ENCODE measurements at places on chromosomes 7 and 10. TPM values are rescaled to one million over a fixed set of nuclear protein-coding genes. Genes with fewer than 3 reads are reported as not detected.
A peak's percentile ranks its signal among the peaks of the same experiment; 100 is the strongest.

- no peaks in the 10 kb centered on the region for H3K36me3 ChIP-seq
- no peak for DNase-seq
- peaks cover 14% of the 10 kb centered on the region for H3K4me1 ChIP-seq
These were observed 32.0 kb downstream of the NUB1 start for GRCh38 chr7:151373599-151373998.

- H3K27ac ChIP-seq: no peak overlapping the region
- H3K36me3 ChIP-seq: no peaks in the 10 kb centered on the region
These were observed 9.8 kb upstream of the MAFK start for GRCh38 chr7:1520539-1521234.

DNA sequence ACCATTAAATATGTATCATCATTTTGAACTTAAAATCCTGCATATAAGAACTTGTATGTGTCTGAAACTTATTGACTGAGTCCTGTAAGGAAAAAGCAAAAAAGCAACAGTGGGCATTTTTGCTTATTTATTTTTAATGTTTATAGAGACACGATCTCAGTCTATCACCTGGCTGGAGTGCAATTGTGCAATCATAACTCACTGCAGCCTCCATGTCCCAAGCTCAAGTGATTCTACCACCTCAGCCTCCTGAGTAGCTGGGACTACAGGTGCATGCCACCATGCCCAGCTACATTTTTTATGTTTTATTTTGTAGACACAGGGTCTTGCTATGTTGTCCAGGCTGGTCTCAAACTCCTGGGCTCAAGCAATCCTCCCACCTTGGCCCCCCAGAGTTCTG is 32.2 kb downstream of the MYL10 start:
- no peak overlapping the region for H3K27ac ChIP-seq
- no peaks in the 10 kb centered on the region for H3K36me3 ChIP-seq
- H3K4me3 ChIP-seq: no peak overlapping the region
- no peak for DNase-seq
- peaks cover 1% of the 10 kb centered on the region for H3K27me3 ChIP-seq

DNA sequence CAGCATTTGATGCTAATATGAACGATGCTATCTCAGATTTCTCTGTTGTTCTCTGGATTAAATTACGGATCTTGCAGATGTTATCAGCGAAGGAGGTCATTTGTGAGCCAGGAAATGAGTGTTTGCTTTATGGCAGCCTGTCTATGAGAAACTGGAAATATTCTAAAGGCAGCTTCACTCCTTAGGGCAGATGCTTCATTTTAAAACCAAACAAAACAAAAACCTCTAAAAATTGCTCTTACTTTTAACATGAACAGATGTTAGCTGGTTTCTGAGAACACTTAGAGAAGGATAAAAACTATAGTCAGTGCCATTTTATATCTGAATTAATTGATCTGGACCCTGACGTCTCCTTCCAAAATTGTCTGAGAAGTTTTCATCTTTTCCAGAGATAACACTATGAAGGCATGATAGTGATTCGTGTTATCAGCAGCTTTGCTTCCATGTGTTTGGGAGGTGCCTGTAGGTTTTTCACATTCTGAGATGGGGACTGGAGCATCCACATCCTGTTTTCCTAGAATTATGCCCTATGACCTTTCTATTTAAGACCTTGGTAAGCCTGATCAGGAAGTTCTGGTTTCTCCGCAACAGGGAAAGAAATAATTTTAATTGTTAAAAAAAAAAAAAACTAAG is 53.1 kb downstream of the CPED1 start:
- no peak overlapping the region for H3K4me3 ChIP-seq
- no peak for DNase-seq
- no peak overlapping the region for H3K27ac ChIP-seq

DNA sequence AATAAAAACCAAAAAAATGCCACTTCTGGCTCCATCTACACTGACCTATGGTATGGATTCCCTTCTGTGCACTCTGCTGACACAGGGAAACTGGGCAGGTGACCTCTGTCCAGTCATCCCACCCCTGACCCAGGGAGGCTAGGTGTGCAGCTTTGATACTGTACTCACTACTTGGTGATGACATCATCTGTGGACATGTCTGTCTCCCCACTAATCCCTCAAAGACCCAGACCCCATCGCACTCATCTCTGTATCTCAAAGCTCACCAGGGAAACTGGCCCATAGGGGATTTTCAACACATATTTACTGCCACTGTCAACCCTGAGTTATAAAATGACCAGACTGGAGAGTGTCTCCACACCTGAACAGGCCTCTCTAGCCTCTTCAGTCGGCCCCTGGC is 10.6 kb downstream of the SGMS1 start:
- H3K36me3 ChIP-seq: no peaks in the 10 kb centered on the region
- H3K27ac ChIP-seq: no peak overlapping the region
- H3K4me1 ChIP-seq: peaks cover 10% of the 10 kb centered on the region
- DNase-seq: no peak
- H3K4me3 ChIP-seq: no peak overlapping the region

DNA sequence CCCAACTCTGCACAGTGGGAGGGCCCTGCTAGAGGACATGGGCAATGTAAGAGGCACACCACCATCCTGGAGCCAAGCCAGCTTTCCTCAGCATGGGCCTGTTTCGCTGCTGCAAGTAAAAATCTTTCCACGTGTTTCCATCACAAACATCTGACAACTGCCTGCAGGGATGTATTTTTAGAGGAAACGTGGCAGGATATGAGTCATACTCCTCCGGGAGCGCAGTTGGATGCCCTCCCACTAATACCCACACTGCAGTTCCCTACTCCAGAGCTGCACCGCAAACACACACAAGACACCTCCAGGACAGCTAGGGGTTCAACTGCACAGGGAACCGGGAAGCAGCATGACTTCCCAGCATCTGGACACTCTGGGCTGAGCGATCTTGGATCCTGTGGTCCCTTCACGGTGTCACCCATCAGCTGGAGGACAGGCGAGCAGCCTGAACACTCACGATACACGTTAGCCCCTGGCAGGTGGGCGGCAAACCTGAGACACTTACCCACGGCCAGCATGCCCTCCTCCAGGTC is 26.1 kb downstream of the PLAC9 start:
- no peak overlapping the region for H3K4me3 ChIP-seq
- peaks cover 6% of the 10 kb centered on the region for H3K4me1 ChIP-seq
- no peak for DNase-seq
- no peak overlapping the region for H3K27ac ChIP-seq
- no peaks in the 10 kb centered on the region for H3K36me3 ChIP-seq

DNA sequence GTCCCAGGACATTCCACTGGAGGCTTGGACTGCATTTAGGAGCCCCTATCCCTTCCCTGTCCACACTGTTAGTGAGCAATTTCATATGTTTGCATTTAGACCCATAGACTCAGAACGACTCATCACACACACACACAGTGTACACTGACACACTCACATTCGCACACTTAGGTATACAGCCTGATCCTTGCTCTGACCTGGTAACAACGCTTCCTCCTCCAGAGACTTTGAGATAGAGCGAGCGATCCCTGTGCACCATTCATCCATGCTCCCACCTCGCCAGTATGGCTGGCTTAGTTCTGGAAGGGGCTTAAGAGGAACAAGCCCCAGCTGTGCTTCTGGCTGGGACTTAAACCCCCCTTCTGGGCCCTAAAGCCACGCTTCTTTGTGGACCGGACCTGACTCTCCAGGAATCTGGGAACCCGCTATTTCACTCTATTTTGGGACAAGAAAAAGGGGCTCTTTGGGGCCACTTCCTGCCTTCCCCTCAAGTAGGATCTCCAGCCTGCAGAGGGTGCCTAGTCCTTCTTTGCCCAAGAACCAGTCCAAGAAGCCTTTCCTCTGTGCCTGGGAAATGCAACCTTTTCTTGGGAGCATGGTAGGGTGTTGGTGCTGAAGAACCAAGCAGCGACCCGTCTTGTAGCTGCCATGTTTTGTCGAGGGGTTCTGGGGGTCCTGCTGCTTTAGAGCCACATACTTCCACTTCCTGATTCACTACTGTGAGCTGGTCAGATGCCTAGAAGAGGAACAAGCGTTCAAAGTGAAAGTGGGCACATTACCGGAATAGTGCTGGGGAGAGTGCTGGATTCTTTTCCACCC is 1.1 kb upstream of the HOXA13 start:
- H3K27ac ChIP-seq: no peak overlapping the region
- no peaks in the 10 kb centered on the region for H3K36me3 ChIP-seq
- DNase-seq: peak; percentile 49
- H3K4me3 ChIP-seq: no peak overlapping the region
- H3K27me3 ChIP-seq: peaks cover 100% of the 10 kb centered on the region
- H3K4me1 ChIP-seq: no peaks in the 10 kb centered on the region

DNA sequence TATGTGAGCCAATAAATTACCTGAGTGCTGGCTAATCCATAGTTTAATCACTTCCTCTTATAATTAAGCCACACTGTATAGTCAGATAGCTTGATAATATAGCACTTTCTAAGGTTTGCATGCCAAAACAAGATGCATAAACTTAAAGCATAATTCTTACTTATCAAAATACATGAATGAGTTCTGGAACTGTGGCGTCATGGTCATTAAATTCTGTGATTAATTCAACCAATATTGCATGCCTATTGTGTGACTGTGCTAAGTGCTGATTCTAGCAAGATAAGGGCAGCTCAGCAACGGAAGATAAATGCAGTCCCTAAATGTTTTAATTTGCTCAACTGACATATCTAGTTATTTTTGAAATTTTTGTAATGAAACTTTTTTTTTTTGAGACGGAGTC is 29.7 kb downstream of the HOXA1 start:
- H3K4me3 ChIP-seq: no peak overlapping the region
- DNase-seq: no peak
- H3K4me1 ChIP-seq: no peaks in the 10 kb centered on the region
- H3K36me3 ChIP-seq: no peaks in the 10 kb centered on the region

DNA sequence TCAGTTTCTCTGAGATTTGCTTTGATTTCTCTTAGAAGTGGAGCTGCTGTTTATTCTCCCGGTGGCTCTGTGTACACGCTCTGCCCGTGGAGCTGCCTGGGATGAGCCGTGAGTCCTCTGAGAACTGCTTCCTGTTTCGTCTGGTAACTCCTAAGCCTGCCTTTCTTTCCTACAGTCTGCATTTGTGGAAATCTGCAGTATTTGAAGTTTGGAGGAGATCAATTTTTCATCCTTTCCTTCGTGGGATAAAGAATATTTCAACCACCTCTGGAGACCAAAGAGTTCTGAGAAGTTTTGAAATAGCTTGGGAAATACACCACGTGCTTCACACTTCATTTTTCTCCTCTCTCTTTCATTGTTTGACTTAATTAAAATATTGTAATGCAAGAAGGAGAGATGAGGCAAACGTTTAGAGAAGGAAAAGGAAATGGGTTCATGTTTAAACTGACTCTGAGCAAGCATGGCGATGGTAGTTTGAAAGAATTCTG is 311.9 kb downstream of the LRMDA start:
- no peaks in the 10 kb centered on the region for H3K36me3 ChIP-seq
- H3K27ac ChIP-seq: no peak overlapping the region
- H3K27me3 ChIP-seq: no peaks in the 10 kb centered on the region
- no peak for DNase-seq

DNA sequence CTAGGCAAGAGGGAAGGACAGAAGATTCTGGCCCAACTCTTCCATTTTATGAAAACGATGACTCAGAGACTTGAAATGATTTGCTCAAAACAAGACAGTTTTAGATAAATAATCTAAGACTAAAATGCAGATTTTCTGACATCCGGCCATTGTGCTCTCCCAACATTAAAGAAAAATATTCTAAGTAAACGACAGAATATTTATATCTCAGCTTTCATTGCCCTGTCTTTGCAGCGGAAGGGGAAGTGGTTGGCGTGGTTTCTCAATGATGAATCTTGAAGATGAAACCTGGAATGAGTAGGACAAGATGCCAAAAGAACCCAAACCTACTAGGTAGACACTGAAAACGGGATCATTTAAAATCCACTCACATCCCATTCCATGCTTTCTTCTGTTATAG is 28.9 kb upstream of the NPY start:
- H3K4me3 ChIP-seq: no peak overlapping the region
- H3K27ac ChIP-seq: no peak overlapping the region
- H3K4me1 ChIP-seq: no peaks in the 10 kb centered on the region
- no peaks in the 10 kb centered on the region for H3K36me3 ChIP-seq
- H3K27me3 ChIP-seq: no peaks in the 10 kb centered on the region

GRCh38 chr7:142867097-142867378 is 12.2 kb downstream of the EPHB6 start:
- no peaks in the 10 kb centered on the region for H3K4me1 ChIP-seq
- no peaks in the 10 kb centered on the region for H3K36me3 ChIP-seq
- H3K27ac ChIP-seq: no peak overlapping the region
- DNase-seq: no peak

DNA sequence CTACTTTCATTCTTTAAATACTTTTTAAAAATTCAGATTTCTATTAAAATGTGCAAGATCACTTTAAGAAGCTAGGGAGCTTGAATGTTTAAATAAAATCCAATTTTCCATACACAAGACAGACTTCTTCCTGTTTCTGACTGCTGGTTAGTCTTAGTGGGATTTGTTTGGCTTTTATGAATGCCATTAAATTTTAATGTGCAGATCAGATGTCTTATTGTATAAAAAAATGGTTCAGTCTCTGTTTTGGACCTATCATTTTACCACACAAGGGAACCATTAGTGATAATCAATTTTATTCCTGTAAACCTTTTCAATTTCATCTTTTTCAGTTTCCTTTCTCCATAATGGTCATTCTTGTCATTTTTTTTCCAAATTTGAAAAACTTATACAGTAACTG is 63.2 kb downstream of the VCL start:
- H3K27me3 ChIP-seq: no peaks in the 10 kb centered on the region
- DNase-seq: no peak
- H3K36me3 ChIP-seq: no peaks in the 10 kb centered on the region
- no peak overlapping the region for H3K27ac ChIP-seq
- no peak overlapping the region for H3K4me3 ChIP-seq
- no peaks in the 10 kb centered on the region for H3K4me1 ChIP-seq

DNA sequence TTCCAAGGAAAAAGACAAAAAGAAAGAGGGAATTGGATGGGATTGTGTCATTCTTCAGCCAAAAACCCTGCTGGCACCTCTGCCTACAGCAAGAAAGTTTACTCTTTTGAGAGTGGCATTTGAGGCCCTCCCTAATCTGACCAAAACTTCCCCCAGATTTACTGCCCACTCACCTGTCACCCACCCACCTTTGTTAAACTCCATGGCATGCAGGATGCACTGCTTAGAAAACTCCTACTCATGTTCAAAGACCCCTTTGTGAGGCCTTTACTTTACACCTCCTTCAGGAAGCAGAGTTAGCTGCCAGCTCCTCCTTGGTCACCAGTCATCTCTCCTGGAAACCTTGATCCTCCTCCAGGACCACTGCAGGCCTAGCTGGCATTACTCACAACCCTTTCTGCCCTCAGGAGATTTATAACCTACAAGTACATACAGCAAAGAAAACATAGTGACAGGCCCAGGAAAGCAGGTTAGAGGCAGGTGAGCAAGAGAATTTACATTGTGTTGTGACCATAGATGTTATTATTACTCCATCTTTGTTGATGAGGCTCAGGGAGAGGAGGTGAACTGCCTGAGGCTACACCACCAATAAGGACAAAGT is 10.3 kb upstream of the PLAC9 start:
- DNase-seq: no peak
- no peak overlapping the region for H3K27ac ChIP-seq
- H3K4me3 ChIP-seq: no peak overlapping the region
- no peaks in the 10 kb centered on the region for H3K4me1 ChIP-seq
- no peaks in the 10 kb centered on the region for H3K27me3 ChIP-seq

GRCh38 chr10:100174699-100175677 is 10.8 kb downstream of the ERLIN1 start:
- no peaks in the 10 kb centered on the region for H3K4me1 ChIP-seq
- H3K27ac ChIP-seq: no peak overlapping the region
- no peaks in the 10 kb centered on the region for H3K27me3 ChIP-seq

CTNNA3 gene
- total RNA-seq: 12.9 TPM

LIPA gene
- total RNA-seq: 18.9 TPM

TNS3 gene
- total RNA-seq: 15.0 TPM

INMT gene
- 5.0 TPM for total RNA-seq

PDAP1 gene
- 170 TPM for total RNA-seq
